ENCODE measurements at places on chromosomes 4 and X.

DNA sequence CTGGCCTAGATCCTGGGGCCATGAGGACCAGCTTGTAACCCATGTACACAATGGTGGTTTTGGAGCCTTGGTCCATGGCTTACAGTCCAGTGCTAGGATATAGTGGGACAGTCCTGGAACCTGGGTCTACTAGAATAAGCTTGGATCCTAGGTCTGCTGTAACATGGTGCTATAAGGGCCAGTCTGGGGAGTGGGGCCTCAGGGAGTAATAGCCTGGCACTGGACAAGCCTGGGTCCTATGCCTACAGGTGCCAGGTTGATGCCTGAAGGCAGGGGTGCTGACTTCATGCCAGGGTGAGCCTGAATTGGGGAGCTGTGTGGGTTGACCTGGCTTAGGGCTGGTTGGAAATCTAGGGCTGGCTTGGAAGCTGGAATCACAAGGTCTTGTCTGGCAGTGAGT is 756.3 kb upstream of the ADGRL3 start:
- no peak for DNase-seq

DNA sequence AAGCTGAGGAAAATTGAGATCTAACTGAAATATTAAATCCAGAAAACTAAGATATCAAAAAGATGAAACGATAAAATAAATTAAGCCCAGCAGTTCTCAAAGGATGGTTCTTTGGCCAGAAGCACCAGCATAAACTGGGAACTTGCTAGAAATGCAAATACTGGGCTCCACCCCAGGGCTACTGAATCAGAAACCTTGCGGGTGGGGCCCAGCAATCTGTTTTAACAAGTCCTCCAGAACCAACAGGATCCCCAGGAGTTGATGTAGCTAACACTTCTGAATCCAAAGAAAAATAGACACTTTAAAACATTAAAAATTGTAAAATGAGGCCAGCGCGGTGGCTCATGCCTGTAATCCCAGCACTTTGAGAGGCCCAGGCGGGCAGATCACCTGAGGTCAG is 14.1 kb upstream of the TMEM154 start:
- no peak for DNase-seq

- DNase-seq = no peak
These were observed 66.9 kb downstream of the ARHGEF38 start for GRCh38 chr4:105619188-105619931.

DNA sequence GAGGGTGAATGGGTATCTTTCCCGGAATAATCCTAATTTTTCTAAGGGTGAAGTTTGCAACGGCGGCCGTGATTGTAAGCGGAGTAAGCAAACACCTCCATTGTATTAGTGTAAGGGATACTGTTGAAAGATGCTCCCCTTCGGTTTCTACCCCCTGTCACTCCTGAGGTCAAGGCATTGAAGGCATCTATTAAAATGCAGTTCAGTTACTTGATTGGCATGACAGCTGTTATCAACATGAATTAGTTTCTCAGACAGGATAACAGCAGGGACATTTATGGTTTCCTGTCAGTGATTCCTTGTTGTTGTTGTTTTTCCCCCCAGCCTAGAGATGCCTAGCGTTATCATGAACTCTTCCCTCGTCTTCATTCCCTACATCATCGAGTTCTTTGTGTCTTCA is 552 bp downstream of the SLC25A14 start:
- DNase-seq = no peak

GRCh38 chr4:148015058-148015457 is 283.2 kb downstream of the ARHGAP10 start:
- DNase-seq = no peak

GRCh38 chrX:63750811-63751210 is 34.2 kb downstream of the ARHGEF9 start:
- DNase-seq = no peak

DNA sequence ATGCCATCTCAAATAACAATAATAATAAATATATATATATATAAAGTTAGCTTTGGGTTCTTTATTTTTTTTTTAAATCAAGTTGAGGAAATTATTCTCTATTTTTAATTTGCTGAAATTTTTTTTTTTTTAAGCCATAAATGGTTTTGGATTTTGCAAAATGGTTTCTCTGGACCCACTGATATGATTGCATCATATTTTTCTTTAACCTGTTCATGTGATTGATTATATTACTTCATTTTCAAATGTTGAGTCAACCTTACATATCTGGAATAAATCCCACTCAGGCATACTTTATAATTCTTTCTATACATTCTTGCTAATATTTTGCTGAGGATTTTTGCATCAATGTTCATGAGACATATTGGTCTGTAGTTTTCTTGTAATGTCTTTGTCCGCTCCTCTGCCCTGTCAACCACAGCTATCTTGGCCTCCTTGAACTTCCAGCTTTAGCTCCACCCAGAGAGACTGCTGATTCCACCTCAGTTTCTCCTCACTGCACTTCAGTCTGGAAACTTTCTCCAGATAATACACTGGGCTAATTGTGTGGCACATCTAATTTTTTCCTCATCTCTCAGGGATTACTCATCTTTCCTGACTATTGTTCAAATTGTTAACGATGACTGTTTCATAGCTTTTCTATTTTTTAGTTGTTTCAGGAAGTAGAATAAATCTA is 160.9 kb upstream of the GIMD1 start:
- DNase-seq = peak; percentile 56

GRCh38 chr4:3340700-3341083 is 47.9 kb downstream of the RGS12 start:
- no peak for DNase-seq

- DNase-seq = no peak
These were observed 39.7 kb upstream of the SHOX start for GRCh38 chrX:590693-591404.

DNA sequence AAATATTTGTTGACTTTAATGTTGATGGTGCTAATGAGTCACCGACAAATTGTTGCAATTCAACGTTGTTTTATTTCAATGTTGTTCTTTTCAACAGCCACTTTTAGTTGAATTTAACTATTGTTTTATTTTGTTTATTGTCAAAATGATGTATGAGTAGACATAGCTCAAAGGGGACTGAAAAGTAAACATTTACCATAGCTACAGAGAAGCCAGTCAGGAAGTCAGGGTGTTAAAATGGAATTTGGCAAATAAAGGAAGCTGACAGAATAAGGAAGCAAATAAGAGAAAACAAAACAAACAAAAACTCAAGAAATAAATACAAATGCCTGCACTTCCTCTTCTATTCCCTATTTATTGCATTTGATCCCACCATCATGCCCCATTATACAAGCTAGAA is 648.4 kb upstream of the HTR2C start:
- no peak for DNase-seq

DNA sequence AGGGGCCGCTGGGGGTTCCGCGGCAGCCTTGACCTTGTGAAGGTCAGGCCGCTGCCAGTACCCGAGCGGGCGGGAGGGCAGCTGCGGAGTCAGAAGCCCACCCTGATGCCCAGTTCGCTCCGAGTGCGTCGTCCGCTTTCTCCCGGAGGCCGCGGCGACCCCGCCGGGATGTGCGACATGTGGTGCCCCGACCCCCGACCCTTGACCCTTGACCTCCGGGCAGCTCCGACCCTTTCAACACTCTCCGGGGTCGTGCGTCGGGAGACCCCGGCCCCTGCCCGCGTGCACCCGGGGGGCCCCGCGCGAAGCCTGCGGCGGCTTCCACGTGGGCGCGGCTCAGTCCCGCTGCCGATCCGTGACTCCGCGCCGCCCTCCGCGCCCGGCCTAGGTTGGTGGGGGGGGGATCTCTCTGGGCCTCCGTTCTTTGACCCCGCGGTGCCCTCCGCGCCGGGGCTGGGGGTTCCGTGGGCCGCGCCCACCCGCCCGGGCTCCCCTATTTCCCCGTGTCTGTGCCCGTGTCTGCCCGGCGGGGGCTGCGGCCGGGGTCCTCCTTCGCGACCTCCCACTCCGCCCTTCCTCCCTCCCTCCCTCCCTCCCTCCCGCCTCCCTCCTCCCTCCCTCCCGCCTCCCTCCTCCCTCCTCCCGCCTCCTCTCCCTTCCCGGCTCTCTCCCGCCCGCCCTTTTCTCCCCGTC is 609 bp upstream of the SLC25A6 start:
- DNase-seq = peak; percentile 77

DNA sequence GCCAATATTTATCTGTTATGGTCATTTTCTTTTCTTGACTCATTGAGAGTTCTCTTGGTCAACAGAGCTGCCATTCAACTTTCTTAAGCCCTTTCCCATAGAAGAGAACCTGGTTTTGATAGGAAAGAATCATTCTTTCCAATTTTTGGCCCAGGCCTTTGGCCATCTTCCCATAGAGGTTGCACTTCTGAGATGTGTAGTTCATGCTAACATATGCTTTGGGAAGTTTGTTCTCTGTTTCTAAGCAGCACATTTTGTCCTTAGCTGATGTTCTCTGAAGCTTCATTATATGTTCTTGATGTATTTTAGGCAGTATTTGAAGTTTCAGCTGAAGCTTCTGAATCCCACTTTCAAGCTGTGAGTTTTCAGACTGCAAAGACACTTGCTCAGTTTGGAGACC is 161.1 kb downstream of the VEGFC start:
- DNase-seq = no peak

DNA sequence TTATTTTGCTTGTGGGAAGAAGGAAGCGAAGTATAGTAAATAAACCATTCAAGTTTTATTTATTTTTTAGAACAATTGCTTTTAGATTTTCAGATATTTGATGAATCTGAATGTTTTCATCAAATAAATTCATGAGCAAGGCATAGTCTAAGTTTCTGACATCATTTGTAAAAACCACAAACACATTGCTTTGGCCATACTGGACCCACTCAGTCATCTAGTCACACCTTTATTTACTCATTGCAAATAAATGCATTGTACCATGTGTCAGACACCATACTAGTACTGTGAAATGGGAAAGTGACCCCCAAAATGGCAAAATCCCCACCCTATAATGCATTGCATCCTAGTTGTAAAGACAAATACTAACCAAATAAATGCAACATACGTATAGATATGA is 449.1 kb upstream of the SMIM31 start:
- no peak for DNase-seq

- no peak for DNase-seq
These were observed 1.1 kb upstream of the BDH2 start for GRCh38 chr4:103100691-103101090.

DNA sequence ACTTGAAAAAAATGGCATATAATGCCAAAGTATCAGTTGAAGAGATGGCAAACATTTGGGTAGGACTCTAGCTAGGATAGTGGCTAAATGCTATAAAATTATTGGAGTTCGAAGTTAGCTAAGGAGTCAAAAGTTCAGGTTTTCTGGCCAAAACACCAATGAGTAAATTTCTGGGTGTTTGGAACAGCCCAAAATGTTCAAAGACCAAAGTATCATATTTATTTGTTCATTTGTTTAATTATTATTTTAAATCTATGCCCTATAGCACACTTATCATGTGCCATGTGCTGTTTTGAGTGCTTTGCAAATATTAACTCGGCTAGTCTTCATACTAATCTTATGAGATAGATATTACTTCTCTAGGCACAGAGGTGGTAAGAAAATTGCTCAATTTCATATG is 285.5 kb downstream of the TEX13C start:
- DNase-seq = no peak

GRCh38 chr4:107131295-107131694 is 95.2 kb upstream of the DKK2 start:
- DNase-seq = peak; percentile 30

GRCh38 chrX:107610667-107611066 is 17.6 kb upstream of the PRPS1 start:
- DNase-seq = no peak

GRCh38 chr4:19729886-19730651 is 521.6 kb upstream of the SLIT2 start:
- DNase-seq = peak; percentile 60

- DNase-seq = no peak
These were observed 176.5 kb downstream of the QDPR start for GRCh38 chr4:17335371-17335770.

DNA sequence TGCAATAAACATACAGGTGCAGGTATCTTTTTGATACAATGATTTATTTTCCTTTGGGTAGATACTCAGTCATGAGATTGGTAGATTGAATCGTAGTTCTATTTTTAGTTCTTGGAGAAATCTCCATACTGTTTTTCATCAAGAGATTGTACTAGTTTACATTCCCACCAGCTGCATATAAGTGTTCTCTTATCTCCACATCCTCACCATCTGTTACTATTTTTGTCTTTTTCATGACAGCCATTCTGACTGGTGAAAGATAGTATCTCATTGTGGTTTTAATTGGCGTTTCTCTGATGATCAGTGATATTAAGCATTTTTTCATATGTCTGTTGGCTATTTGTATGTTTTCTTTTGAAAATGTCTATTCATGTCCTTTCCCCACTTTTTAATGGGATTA is 202.2 kb downstream of the RAPGEF2 start:
- DNase-seq = peak; percentile 74

GRCh38 chr4:48654015-48654664 is 125.9 kb downstream of the FRYL start:
- peak; percentile 20 for DNase-seq

GRCh38 chr4:184668511-184669114 is 19.1 kb downstream of the PRIMPOL start:
- DNase-seq = peak; percentile 29

DNA sequence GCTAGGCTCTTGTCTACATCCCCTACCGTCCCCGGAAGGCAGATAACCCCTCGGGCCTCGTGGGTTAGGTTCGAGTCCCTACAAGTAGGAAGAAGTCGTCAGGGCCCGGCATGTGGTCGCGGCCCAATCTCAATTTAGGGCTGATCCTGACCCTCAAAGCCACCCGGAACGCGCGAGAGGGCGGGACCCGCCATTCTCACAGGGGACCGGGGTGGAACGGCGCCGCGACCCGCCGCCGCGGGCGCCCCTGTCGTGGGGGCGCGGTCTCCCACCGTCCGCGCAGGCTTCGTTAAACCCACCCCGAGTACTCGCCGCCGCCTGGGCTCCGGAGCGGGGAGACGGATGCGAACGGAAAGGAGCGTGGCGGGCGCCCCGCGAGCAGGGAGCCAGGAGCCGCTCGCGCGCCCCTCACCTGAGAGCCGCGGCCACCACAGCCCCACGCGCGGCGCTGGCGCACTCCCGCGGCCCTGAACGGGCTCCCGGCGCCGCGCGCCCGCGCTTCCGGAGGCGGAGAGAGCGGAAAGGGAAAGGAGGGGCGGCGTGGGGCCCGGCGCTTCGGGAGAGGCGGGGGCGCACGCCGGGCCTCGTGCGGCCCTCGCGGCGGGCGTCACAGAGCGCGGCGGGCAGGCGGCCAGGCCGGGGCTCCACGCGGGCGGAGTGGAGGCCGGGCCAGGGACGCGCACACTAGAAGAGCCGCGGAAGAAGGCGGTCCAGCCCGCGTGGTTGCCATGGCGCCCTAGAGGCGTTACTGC is at the start of gene CFAP97:
Gene CFAP97, minus strand, starts transcription at position 515 of the 752 bp plus-strand sequence. CDS start 12,804 bp downstream, outside the sequence.
- DNase-seq = peak; percentile 93

DNA sequence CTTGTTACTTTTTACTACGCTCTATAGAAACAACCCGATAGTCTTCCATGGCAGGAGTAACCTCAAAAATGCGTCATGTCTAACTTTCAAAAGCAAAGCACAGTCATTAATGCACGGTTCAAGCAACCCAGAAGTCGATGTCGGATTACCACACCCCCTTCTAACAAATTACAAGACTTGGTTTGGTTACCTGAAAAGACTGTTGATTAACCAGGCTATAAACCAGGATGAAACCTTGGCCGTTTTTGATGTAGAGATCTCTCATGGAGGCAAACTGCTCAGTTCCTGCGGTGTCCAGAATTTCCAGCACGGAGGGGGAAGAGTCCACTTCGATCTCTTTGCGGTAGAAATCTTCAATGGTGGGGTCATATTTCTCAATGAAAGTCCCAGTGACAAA is 2.4 kb downstream of the RAP2C start:
- DNase-seq = peak; percentile 43

Measured in EH (cell line).